ENCODE measurements at places on chromosomes 12 and 14.

- DNase-seq = no peak
Measured at GRCh38 chr12:113702836-113703235, 231.2 kb upstream of the LHX5 start.

DNA sequence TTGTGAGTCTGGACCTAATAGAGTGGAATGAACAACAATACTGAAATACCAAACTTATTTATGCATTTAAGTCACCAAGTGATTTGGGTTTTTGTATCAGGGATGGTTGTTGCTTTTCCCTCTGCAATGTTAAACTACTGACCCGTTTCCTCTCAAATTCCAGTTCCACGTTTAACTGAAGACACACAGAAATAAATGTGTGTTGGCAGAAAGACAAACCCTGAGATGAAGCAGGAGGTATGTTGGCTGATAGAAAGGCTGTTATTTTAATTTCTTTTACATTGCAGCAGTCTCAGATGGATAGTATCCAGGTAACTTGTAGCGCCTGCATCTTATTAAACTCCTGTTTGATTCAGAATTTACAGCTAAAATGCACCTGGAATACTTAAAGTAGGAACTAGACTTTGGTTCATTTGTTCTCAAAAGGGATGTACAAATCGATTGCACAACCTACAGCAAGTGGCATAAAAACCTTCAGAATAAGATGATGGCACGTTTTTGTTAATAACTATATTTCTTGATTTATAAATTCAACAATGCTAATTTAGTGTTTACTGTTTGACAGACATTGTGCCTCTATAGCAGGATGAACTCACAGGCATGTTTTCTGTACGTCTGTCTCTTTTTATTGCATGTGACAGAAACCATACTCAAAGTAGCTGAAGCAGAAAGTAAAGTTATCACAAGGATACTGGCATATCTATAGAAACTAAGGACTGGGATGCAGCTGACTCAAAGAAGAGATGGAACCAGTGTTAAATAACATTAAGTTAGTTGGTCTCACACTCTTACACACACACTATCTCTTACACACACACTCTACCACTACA, 405.7 kb downstream of the ZFP36L1 start:
- DNase-seq = peak; percentile 49

GRCh38 chr12:110844551-110845338, 2.0 kb upstream of the CCDC63 start:
- peak; percentile 58 for DNase-seq

DNA sequence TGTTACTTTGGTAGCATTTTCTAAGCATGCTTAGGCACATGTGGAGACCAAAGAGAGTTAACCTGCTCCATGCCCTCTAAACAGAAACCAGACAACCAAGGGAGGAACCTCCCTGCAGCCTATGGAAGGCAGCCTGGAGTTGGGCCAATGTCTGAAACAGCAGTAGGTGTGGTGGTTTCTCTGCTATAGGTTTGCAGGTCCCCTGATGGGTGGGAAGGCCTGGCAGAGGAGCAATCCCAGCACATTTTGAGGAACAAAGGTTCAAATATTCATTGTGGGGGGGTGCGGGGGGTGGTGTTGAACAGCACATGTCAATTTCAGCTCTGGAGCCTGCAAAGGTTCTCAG, 65.4 kb downstream of the DACT1 start:
- no peak for DNase-seq

DNA sequence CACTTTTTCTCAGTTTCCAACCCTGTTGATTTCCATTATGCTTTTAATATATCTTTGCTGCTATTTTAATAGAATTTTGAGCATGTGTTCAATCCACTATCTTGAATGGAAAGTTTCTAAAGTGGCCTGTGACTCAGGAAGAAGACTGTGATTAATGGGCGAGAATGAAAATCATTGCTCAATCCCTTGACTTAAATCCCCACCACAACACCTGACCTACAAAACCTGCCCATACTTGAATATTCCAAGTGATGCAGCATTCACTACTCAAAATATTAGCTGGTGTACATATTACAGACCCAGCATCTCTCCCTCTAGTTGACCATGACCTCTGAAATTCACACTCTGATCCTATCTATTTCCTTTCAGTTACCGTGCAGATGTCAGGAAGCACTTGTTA, 1.3 kb upstream of the OAS3 start:
- DNase-seq = no peak

DNA sequence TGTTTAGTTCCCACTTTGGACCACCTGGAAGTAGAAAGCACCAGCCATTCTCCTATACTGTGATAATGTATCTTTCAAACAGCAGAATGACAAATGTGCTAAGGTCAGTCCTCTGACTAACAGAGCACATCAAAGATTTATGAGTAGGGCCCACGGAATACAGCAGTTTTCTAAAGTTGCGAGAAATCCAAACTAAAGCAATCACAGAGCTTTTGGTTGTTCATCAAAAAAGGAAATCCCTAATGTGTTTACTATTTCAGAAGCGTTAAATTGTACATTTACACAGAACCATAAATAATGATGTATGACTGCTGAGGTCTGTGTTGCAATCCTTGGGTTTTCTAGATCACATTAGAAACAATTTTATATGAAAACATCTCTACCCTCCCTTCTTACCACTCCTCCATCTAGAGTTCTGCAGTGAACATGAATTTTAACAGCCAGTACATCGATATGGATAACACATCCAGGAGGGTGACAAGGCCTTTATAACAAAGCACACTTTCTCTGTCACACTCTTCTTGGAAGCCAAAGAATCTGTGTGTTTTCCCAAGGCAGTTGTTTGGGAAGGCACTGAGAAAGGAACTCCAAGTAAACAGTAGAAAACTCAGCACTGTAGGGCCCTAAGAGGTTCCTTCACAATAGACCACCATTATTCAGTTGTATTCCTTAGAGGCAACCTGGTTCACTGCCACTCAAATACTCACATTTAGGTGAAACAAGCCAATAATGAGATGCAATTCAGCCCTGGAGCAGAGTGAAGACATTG, 7.3 kb downstream of the KITLG start:
- peak; percentile 53 for DNase-seq

GRCh38 chr12:91113621-91114020, 2.3 kb upstream of the LUM start:
- no peak for DNase-seq

- peak; percentile 95 for DNase-seq
Measured at GRCh38 chr12:108609537-108610335, 11.9 kb upstream of the TMEM119 start.

DNA sequence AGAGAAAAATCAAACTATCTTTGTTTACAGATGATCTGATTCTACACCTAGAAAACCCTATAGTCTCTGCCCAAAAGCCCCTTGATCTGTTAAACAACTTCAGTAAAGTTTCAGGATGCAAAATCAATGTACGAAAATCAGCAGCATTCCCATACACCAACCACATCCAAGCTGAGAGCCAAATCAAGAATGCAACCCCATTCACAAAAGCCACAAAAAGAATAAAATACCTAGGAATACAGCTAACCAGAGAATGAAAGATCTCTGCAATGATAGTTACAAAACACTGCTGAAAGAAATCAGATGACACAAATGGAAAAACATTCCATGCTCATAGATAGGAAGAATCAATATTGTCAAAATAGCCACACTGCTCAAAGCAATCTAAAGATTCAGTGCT, 265.7 kb downstream of the AEBP2 start:
- DNase-seq = peak; percentile 20

GRCh38 chr12:68510397-68510796, 100.3 kb upstream of the RAP1B start:
- DNase-seq = no peak

GRCh38 chr12:3107071-3107583, 29.9 kb downstream of the TSPAN9 start:
- DNase-seq = peak; percentile 31

GRCh38 chr12:104761091-104761490, 197.0 kb downstream of the SLC41A2 start:
- DNase-seq = no peak

DNA sequence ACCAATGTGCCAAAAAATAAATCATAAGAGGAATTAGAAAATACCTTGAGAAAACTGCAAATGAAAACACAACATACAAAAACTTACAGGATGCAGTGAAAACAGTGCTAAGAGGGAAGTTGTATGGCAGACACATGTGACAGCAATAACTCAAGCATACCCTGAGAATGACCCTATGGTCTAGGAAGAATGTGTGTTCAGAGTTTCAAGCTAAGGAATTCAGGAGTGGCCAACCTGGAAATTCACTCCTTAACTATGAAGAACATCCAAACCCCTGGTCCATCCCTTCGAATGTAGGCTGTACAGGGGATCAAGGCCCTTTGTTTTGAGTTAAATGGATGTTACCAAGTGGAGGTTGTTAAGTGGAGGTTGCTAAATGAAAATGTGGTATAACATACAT, 16.7 kb upstream of the TTC9 start:
- no peak for DNase-seq

GRCh38 chr12:22014783-22015144, 31.3 kb upstream of the CMAS start:
- DNase-seq = peak; percentile 1

DNA sequence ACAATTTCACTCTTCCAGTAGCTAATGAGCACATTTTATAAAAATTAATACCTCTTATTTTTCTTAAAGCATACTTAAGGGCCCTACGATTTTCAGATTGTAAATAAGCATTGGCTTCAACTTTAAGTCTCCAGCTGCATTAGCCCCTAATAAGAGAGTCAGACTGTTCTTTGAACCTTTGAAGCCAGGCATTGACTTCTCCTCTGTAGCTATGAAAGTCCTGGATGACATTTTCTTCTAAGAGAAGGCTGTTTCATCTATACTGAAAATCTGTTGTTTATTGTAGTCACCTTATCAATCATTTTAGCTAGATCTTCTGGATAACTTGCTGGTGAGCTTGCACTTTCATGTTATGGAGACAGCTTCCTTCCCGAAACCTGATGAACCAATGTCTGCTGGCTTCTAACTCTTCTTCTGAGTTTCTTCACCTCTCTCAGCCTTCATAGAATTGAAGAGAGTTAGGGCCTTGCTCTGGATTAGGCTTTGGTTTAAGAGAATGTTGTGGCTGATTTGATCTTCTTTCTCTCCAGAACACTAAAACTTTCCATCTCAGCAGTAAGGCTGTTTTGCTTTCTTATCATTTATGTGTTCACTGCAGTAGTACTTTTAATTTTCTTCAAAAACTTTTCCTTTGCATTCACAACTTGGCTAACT, 377.1 kb upstream of the RGS6 start:
- DNase-seq = no peak

DNA sequence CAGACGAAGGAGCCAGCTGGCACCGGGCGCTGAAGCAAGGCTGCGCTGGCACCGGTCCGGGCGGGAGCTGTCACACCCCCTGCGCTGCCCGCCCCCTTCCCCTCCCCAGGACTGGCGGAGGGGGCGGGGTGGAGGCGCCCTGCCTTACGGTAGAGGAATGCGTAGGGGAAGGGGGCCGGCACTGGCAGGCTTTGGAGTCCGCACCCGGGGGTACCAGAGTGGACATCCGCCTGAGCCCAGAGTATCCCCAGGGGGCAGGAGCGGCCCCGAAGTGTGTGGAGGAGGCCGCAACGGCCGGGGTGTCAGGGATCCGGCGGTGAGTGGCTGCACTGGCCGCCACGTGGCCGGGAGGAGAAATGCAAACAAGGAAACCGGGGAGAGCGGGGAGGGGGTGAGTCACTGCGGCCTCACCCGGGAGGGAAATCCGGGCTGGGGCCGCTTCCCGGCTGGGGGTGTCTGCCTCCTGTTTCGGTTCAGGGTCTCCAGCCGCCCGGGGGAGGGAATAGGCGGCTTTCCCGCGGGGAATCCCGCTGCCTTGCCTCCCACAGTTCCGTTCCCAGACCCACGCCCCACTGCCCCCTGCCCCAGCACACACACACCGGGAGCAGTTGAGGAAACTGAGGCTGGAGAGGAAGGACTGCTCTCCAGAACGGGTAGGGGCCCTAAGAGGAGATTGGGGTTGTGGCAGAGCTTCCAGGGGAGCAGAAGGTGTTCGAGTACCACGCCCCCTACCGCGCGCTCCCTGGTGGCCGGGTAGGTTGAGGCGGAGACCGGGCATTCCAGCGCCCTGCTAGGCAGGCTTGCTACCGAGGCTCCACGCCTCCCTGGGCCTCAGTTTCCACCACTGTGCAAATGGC, at the start of gene RAPGEF3:
TSS of gene RAPGEF3 (minus strand) at position 47 of the 857 bp plus-strand sequence. CDS start 324 bp downstream, outside the sequence.
- DNase-seq = peak; percentile 78

DNA sequence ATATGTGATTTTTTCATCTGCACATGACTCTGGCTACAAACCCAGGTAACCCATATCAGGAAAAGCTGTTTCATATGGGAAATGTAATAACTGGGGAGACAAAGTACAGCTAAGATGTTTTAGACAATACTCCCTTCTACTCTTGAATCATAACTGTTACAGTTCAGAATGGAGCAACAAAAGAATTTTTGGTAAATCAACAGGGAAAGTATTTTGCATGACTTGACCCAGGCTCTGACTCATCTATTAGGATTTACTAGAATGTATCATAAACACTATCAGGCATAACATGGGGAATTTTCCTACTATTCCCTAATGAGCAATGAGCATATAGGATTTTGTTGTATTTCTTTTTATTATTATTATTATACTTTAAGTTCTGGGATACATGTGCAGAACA, 553.0 kb downstream of the SLC16A7 start:
- DNase-seq = peak; percentile 90

DNA sequence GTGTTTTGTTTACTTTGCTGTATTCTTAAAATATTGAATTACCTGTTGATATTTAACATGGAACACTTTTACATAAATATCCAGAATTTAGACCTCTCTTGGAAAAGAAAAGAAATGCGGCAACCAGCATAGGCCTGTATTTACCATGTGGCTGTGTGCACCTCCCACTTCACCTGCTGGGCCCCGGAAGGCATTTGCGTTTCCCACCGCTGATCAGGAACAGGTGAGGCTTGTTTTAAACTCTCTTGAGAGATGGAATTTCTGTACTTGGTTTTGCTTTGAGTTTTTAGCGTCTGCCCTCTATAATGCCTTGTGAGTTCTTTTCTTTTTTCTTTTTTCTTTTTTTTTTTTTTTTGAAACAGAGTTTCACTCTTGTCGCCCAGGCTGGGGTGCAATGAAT, 124.2 kb downstream of the GLT1D1 start:
- DNase-seq = no peak

GRCh38 chr14:61106959-61107641, 126.1 kb downstream of the SLC38A6 start:
- DNase-seq = peak; percentile 64

- DNase-seq = no peak
Measured at GRCh38 chr14:59389936-59390335, 75.2 kb downstream of the GPR135 start.

Measured in AG10803 (cell line).